ENCODE measurements at places on chromosomes 6 and 20.

- no peak for DNase-seq
- H3K27me3 ChIP-seq, result no peaks in the 10 kb centered on the region
- no peak overlapping the region for H3K4me3 ChIP-seq
Observed at GRCh38 chr6:36357872-36358225, 21.2 kb upstream of the BNIP5 start.

DNA sequence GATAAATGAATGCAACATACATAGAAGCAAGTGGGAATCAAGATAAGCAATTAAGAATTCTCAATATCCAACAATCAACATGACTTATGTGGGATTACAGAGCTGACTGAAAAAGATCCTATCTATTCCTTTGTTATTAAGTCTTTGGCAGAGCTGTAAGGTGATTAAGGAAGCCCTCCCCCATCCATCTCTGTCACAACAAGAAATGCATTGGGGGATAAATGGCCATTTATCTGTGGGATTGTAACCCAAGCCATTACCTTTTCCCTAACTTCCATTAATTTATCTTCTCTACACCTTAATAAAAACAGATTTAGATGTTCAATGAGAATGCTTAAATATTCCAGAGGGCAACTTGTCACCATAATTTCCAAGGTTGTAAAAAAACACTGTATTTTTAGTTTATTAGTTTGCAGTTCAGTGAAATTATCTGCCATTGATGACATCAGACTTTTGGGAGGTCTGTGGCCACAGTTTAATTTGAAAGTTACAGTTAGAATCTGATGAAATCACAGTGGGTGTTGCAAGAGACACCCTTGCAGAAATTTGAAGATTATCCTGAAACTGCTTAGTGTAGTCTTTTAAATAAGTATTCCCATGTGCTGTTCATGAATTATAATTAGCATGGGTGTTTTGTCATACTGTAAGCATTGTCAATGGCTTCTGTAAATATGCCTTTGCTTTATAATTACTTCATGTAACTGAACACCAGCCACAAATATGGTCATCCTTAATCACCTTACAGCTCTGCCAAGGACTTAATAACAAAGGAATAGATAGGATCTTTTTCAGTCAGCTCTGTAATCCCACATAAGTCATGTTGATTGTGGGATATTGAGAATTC, 49.4 kb upstream of the FYN start:
- no peak overlapping the region for H3K27ac ChIP-seq
- H3K4me1 ChIP-seq, result no peaks in the 10 kb centered on the region
- H3K27me3 ChIP-seq, result peaks cover 9% of the 10 kb centered on the region
- H3K4me3 ChIP-seq, result no peak overlapping the region

DNA sequence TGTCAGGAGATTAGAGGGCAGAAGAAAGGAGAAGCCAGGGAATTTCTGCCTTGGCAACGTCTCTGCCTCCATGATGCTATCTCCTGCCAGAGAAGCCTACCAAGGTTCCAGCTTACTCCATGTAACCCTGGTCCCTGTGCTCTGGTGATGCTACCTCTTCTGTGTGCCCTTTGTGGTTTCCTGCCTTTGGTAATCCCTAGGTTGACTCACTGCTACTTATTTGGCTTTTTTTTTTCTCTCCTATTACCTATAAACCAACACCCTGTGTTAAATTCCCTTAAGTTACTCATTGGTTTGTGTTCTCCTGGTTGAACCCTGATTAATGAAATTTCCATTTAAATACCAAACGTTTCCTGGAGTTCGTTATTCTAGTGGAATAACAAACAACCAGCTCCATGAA, 527.8 kb upstream of the FLRT3 start:
- no peak for DNase-seq
- no peak overlapping the region for H3K27ac ChIP-seq
- no peaks in the 10 kb centered on the region for H3K27me3 ChIP-seq
- no peak overlapping the region for H3K4me3 ChIP-seq

GRCh38 chr6:161227004-161227960, 46.6 kb downstream of the AGPAT4 start:
- peaks cover 5% of the 10 kb centered on the region for H3K27me3 ChIP-seq
- no peak overlapping the region for H3K4me3 ChIP-seq
- no peak for DNase-seq
- no peaks in the 10 kb centered on the region for H3K4me1 ChIP-seq
- H3K36me3 ChIP-seq, result no peaks in the 10 kb centered on the region

GRCh38 chr20:64062276-64062595, 762 bp upstream of the TCEA2 start:
- peak overlapping the region; percentile 82 for H3K4me3 ChIP-seq
- H3K27ac ChIP-seq, result peak overlapping the region; percentile 66
- no peaks in the 10 kb centered on the region for H3K27me3 ChIP-seq
- no peaks in the 10 kb centered on the region for H3K36me3 ChIP-seq
- no peak for DNase-seq

DNA sequence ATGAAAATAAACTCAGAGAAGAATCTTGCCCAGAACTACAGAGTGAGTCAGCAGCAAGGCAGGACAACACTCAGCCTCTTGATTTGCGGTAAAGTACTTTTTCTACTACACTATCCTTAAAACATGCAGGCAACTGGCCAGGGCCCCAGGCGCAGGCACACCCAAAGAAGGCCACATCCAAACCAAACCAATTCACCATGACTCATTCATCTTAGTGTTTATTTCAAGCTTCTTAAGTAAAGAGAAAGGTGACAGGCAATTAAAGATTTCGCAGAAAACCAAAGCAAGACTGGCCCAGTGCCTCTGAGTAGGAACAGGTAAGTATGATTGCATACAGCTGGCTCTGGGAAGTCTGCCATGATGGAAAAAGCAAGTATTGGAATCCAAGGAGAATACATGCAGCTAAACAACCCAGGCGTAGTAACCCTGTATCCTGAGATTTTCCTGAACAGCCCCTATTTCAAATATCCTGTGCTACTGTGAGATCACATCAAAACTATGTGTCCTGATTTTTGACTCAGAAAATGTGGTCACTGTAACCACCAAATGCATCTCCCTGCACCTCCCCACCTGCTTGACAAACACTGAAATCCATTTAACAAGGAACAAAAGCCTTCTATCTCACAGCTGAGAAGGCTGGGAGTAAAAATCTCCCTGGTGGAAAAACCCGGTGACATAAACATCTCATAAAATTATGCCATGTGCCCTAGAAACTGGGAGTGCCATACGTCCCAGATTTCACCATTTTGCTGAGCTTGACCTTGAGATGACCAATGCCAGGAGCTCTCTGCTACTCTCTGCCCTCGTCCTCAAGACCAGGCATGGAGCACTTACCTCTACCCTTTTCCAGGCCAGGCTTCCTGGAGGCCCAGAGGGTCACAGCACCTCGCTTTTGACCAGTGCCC, 12.4 kb downstream of the WFDC3 start:
- H3K4me1 ChIP-seq, result peaks cover 13% of the 10 kb centered on the region
- no peaks in the 10 kb centered on the region for H3K36me3 ChIP-seq
- DNase-seq, result no peak

- no peak overlapping the region for H3K27ac ChIP-seq
- 0 out of 2 replicates have a peak, but pooled peaks cover 6% of the 10 kb centered on the region for H3K4me1 ChIP-seq
- H3K4me3 ChIP-seq, result no peak overlapping the region
- no peaks in the 10 kb centered on the region for H3K36me3 ChIP-seq
- no peak for DNase-seq
Observed at GRCh38 chr6:37657112-37657886, 40.4 kb downstream of the MDGA1 start.

All from HepG2 (cell line).